ENCODE measurements at places on chromosomes 16 and 17. TPM values are rescaled to one million over a fixed set of nuclear protein-coding genes. Genes with fewer than 3 reads are reported as not detected.
A peak's percentile ranks its signal among the peaks of the same experiment; 100 is the strongest.

DNA sequence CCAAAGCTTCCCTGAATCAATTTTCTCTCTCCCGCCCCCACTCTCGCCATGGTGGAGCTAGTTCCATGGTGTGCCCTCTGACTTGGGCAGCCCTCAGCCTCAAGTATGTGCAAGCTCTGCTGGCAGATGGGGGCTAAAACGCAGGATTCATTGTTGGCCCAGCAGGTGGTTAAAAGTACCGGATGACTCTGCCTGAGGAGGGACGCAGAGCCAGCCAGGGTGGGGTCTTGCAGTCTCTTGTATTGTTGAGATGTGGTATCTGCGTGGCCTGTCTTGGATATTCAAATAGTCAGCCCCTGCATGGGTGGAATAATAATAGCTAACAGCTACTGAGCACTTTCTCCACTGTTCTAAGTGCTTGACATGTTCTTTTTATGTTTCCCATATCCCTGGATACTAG, 36.7 kb upstream of the CPNE2 start:
- no peak overlapping the region for H3K27ac ChIP-seq
- H3K4me3 ChIP-seq, result no peak overlapping the region
- H3K4me1 ChIP-seq, result peaks cover 5% of the 10 kb centered on the region
- H3K36me3 ChIP-seq, result no peaks in the 10 kb centered on the region
- no peaks in the 10 kb centered on the region for H3K27me3 ChIP-seq
- no peak for DNase-seq

DNA sequence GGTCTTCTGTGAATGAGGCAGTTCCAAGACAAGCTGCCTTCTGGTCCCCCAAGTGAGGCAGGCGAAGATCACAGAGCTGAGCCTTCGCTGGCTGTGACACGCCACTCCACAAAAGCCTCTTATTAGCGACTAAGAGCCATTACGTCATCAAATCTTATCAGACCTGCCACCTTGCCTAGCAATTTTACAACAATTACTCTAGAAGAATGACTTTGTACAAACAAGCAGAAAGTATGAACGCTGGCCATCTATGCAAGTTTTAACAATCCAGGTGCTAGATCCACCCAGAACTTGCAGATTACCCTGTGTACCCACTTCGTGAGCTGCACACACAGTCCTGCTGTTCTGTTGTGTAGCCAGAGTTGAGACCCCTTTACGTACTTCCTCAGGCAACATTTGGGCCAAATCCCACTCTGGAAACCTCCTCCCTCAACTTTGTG, 3.8 kb upstream of the ICAM2 start:
- H3K36me3 ChIP-seq, result no peaks in the 10 kb centered on the region
- H3K4me1 ChIP-seq, result peaks cover 3% of the 10 kb centered on the region
- DNase-seq, result no peak

DNA sequence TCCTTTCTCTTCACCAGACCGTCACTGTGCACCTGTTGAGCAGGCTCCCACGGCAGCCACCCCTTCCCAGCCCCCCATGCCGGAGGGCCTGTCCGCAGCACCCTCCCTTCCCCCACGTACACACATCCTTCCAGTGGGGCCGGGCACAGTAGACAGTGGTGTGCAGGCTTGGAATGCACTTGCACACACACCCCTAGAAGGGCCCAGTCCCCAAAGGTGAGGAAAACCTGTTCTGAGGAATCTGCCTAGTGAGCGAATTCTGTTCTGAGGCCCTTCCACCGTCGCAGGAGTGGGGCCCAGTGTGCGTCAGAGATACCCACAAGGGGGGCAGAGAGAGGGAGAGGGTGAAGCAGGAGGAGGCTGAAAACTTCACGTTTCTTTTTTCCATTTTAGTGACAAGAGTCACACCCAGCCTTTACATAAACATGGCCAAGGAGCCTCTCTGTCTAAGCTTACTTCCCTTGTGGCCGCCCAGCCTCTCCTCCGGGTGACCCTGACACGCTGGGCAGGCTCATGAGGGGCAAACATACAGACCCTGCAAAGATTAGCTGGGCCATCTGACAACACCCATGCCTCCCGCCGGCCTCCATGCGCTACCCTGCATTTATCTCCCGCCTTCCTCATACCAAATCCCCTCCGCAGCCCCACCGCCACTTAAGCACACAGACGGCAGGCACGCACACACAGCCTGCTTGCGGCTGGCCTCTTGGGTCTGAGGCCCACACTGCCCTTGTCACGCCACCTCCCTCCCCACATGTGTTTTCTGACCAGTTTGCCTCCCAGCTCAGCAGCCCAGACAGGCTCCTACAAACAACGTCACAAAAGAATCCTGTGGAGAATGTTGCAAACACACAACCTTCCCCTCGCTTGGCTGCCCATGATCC, 1.8 kb downstream of the ZBTB4 start:
- H3K4me3 ChIP-seq, result peak overlapping the region; percentile 65
- peaks cover 12% of the 10 kb centered on the region for H3K36me3 ChIP-seq
- H3K27me3 ChIP-seq, result no peaks in the 10 kb centered on the region
- H3K27ac ChIP-seq, result peak overlapping the region; percentile 94

Gene FLII
- total RNA-seq, result 77.4 TPM

Gene TBC1D28
- total RNA-seq, result not detected

Gene PRAC2
- total RNA-seq, result not detected

Gene TBC1D3I
- not detected for total RNA-seq

DNA sequence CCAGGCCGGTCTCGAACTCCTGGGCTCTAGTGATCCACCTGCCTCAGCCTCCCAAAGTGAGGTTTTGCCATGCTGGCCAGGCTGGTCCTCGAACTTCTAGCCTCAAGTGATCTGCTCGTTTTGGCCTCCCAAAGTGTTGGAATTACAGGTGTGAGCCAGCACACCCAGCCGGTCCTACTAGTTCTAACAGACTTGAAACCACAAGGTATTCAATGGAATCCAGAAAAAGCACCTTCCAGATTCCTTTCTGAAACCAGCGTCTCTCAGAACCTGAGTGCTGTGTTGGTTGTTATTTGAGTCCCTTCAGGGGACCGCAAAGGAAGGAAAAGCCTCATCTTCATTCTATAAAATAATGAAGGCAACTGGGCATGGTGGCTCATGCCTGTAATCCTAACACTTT, 4.1 kb downstream of the KRABD2 start:
- peaks cover 19% of the 10 kb centered on the region for H3K4me1 ChIP-seq
- H3K4me3 ChIP-seq, result no peak overlapping the region
- H3K36me3 ChIP-seq, result peaks cover 32% of the 10 kb centered on the region
- no peaks in the 10 kb centered on the region for H3K27me3 ChIP-seq
- no peak for DNase-seq
- H3K27ac ChIP-seq, result no peak overlapping the region

GRCh38 chr16:62966626-62967025, 930.4 kb upstream of the CDH8 start:
- H3K4me1 ChIP-seq, result no peaks in the 10 kb centered on the region
- no peaks in the 10 kb centered on the region for H3K36me3 ChIP-seq
- no peak overlapping the region for H3K27ac ChIP-seq
- no peak for DNase-seq

GRCh38 chr16:85935391-85935973, 36.5 kb downstream of the IRF8 start:
- H3K27ac ChIP-seq, result no peak overlapping the region
- no peak overlapping the region for H3K4me3 ChIP-seq
- H3K36me3 ChIP-seq, result no peaks in the 10 kb centered on the region
- no peak for DNase-seq
- no peaks in the 10 kb centered on the region for H3K27me3 ChIP-seq

DNA sequence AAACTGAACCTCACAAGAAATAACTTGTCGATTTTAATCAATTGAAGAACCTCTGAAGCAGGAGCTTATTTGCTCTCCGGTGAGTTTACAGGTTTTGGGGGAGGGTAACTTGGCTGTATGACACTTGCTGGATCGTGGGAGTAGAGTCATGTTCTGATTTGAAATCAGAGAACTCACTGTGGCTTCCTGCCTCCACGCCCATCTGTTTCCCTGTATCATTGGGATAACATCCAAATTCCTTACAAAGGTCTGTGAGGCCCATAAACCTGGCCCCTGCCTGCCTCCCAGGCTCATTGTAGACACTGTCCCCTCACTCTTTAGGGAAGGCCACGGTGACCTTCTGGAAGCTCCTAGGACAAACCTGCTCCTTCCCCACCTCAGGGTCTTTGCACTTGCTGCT, 48.3 kb downstream of the C17orf67 start:
- H3K27me3 ChIP-seq, result peaks cover 3% of the 10 kb centered on the region
- no peak overlapping the region for H3K4me3 ChIP-seq
- no peaks in the 10 kb centered on the region for H3K36me3 ChIP-seq
- DNase-seq, result no peak
- H3K4me1 ChIP-seq, result peaks cover 3% of the 10 kb centered on the region

DNA sequence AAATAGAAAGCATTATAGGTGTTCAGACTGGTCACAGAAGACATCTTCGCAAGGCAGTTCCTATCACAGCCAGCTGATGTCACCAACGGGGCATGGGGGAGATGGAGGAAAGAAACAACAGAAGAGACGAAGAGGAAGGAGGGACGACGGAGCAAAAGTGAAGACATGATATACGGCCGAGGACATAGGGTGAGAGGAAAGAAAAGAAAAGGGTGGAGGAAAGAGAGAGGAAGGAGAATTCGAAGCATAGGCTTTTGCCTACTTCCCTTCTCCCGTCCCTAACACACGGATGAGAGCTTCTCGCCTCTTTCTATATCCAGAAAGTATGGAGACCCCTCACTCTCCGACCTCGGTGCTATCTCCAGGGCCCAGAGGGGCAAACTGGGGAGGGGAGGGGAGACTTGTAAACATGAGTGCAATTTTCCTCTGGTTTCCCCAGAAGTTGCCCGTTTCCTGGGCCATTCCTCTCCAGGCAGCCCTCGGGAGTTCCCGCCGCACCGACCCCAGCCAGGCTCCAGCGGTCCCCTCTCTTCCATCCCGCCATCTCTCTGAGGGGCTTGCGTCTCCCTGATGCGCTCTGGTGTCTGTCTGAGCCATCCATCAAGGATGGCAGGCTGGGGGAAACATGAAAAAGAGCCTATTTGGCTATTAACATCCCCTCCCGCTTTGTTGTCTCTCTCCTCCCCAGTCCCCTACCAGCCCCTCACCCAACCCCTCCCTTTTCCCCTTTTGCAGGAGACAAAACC, 26.0 kb downstream of the COPZ2 start:
- no peaks in the 10 kb centered on the region for H3K27me3 ChIP-seq
- DNase-seq, result no peak
- peak overlapping the region; percentile 40 for H3K4me3 ChIP-seq
- H3K27ac ChIP-seq, result peak overlapping the region; percentile 42
- peaks cover 40% of the 10 kb centered on the region for H3K4me1 ChIP-seq

DNA sequence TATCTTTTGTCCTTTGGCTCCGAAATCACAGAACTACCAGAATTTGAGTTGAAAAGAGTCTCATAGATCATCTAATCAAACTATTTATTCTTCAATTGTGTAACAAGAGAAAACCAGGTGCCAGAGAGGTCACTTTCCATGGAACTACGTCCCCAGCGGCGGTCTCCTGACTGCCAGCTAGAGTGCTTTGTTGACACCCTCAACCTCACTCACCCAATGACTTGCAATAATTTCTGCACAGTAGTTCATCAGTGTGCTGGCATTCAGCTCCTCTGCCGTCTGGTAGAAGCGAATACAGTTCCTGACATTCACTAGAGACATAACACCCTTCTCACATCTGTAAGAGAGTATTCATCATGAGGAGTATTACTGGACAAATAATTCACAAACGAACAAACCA, 54.2 kb downstream of the ANKFY1 start:
- DNase-seq, result no peak
- H3K4me1 ChIP-seq, result peaks cover 6% of the 10 kb centered on the region
- peaks cover 25% of the 10 kb centered on the region for H3K36me3 ChIP-seq
- no peak overlapping the region for H3K4me3 ChIP-seq

Gene TMEM204
- 18.8 TPM for total RNA-seq

DNA sequence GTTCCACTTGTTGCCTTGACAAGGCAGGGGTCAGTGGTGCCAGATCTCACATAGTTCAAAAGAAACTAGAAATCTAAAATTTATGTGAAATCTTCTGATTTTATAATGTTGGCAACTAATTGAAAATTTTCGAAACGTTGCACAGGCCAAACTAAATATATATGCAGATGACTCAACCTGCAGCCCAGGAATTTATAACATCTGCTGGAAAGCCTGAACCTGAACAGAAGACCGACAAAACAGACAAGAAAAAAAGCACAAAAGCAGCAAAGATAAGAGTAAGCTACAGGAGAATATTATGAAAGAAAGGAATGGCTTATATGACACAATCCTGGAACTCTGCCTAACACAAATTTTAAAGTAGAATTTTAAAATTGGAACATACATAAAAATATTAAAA, 207.6 kb downstream of the CEP112 start:
- no peak overlapping the region for H3K27ac ChIP-seq
- H3K4me3 ChIP-seq, result no peak overlapping the region
- no peaks in the 10 kb centered on the region for H3K36me3 ChIP-seq
- H3K27me3 ChIP-seq, result no peaks in the 10 kb centered on the region
- DNase-seq, result no peak
- H3K4me1 ChIP-seq, result no peaks in the 10 kb centered on the region

Gene KRT20
- not detected for total RNA-seq
